ENCODE measurements at places on chromosomes 3 and 15.

DNA sequence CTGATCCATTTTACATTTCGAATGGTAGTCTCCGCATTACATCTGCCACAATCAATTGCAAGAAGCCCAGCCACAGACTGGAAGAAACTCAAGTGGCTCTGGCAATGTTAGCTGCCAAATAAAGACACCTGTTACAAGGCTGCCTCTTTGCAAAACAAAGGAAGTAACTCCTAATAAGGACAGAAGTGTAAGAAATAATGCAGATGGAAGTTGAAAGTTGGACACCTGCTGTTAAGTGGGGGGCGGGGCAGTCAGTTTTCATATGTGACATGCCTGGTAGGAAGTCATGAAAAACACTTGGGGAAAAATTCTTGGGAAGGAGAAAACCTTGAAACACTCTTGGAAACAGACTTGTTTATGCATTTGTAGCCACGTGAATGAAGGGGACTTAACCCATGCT lies 54.1 kb upstream of the ATP2C1 start:
- H3K4me1 ChIP-seq: peaks cover 21% of the 10 kb centered on the region
- H3K4me3 ChIP-seq: no peak overlapping the region
- no peaks in the 10 kb centered on the region for H3K27me3 ChIP-seq
- no peak overlapping the region for H3K27ac ChIP-seq
- H3K36me3 ChIP-seq: no peaks in the 10 kb centered on the region
- no peak for DNase-seq

DNA sequence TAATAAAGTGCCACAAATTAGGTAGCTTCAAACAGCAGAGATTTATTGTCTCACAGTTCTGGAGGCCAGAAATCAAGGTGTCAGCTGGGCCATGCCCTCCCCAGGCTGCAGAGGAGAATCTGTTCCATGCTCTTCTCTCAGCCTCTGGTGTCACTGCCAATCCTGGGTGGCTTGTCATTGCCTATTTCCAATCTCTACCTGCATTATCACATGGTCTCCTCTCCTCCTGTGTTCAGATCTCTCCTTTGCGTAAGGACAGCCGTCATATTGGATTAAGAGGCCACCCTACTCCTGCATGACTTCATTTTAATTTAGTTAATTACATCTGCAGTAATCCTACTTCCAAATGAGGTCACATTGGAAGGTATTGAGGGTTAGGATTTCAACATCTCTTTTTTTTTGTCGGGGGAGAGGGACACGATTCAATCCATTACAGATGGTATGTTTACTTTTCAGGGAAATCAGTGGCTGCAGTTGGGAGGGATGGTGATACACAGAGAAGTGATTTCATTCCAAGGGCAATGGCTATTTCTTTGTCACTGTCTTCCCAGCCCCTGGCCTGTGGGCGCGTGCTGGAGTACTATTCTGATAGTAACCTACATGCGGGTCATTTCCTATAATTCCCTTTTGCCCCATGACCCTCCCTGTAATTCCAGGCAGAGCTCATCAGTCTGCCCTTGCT lies 169.4 kb downstream of the MINAR1 start:
- no peak overlapping the region for H3K4me3 ChIP-seq
- peaks cover 18% of the 10 kb centered on the region for H3K27me3 ChIP-seq
- no peaks in the 10 kb centered on the region for H3K36me3 ChIP-seq
- H3K27ac ChIP-seq: no peak overlapping the region
- no peaks in the 10 kb centered on the region for H3K4me1 ChIP-seq

- H3K27ac ChIP-seq: no peak overlapping the region
- H3K27me3 ChIP-seq: no peaks in the 10 kb centered on the region
- no peaks in the 10 kb centered on the region for H3K36me3 ChIP-seq
- H3K4me3 ChIP-seq: no peak overlapping the region
- no peak for DNase-seq
Measured at GRCh38 chr3:167872941-167873340, 137.4 kb downstream of the SERPINI1 start.

GRCh38 chr3:63968612-63969350 lies 54.5 kb downstream of the PSMD6 start:
- peak overlapping the region; percentile 42 for H3K4me3 ChIP-seq
- peak overlapping the region; percentile 13 for H3K27ac ChIP-seq
- H3K36me3 ChIP-seq: no peaks in the 10 kb centered on the region
- H3K4me1 ChIP-seq: peaks cover 89% of the 10 kb centered on the region

DNA sequence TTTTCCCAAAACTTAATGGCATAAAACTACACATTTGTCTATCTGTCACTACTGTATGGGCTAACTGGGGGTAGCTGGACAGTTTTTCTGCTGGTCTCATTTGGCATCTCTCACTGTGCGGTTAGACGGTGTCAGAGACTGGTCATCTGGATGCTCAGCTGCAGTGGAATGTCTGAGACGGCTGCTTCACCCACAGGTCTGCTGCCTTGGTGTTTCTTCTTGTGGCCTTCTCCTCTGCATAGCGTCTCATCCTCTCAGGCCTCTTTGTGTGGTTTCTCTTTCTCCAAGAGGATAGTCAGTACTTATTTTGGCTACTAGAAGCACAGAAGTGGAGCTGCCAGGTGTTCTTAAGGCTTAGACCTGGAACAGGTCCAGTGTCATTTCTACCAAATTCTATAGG lies 35.9 kb upstream of the GOLGA6L9 start:
- DNase-seq: no peak
- no peaks in the 10 kb centered on the region for H3K27me3 ChIP-seq
- no peak overlapping the region for H3K4me3 ChIP-seq
- no peak overlapping the region for H3K27ac ChIP-seq

- H3K27ac ChIP-seq: peak overlapping the region; percentile 19
- H3K4me1 ChIP-seq: peaks cover 58% of the 10 kb centered on the region
- H3K27me3 ChIP-seq: no peaks in the 10 kb centered on the region
Measured at GRCh38 chr15:40937762-40938535, 8.8 kb downstream of the DLL4 start.

- no peaks in the 10 kb centered on the region for H3K4me1 ChIP-seq
- H3K27ac ChIP-seq: no peak overlapping the region
- no peaks in the 10 kb centered on the region for H3K27me3 ChIP-seq
- H3K36me3 ChIP-seq: no peaks in the 10 kb centered on the region
- H3K4me3 ChIP-seq: no peak overlapping the region
Measured at GRCh38 chr3:147669077-147669476, 259.9 kb downstream of the ZIC1 start.

- no peaks in the 10 kb centered on the region for H3K36me3 ChIP-seq
- H3K4me1 ChIP-seq: no peaks in the 10 kb centered on the region
- no peaks in the 10 kb centered on the region for H3K27me3 ChIP-seq
- H3K4me3 ChIP-seq: no peak overlapping the region
- H3K27ac ChIP-seq: no peak overlapping the region
Measured at GRCh38 chr3:61520966-61521628, 40.3 kb upstream of the PTPRG start.

DNA sequence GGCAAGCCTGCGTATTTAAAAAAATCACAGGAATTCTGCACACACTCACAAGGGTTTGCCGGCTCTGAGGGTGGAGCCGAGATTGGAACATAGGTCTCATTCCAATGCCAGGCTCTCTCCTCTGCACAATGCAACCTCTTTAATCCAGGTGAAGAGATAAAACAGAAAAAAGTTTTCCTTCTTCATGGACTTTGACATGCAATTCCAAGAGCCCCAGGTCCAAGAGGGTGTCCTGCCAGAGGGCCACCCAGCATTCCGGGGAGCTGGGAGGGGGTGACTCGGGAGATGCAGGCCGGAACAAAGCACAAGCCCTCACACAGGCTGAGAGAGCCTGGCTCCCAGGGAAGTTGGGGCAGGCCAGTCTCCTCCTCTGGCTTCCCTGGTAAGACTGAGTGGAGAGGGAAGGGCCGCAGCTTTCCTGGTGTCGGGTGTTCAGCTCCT lies 6.7 kb upstream of the SLC12A8 start:
- H3K27me3 ChIP-seq: peaks cover 8% of the 10 kb centered on the region
- H3K36me3 ChIP-seq: no peaks in the 10 kb centered on the region
- no peak overlapping the region for H3K27ac ChIP-seq
- no peak overlapping the region for H3K4me3 ChIP-seq
- no peak for DNase-seq
- no peaks in the 10 kb centered on the region for H3K4me1 ChIP-seq

DNA sequence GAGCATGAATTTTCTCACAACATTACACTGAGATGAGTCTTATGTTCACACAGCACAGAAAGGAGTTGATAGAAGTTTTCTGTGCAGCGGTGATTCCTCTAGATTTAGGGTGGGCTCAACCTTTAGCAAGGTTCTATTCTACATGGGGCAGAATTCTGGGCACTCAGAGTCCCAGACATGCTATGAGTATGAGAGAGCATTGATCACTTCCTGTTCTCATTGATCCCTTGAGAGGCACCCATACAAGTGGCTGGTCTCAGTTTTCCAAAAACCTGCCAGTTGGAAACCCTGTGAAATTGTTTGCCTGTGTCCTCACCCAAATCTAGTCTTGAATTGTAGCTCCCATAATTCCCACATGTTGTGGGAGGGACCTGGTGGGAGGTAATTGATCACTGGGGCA lies 112.5 kb upstream of the NR2F2 start:
- peaks cover 6% of the 10 kb centered on the region for H3K4me1 ChIP-seq
- H3K36me3 ChIP-seq: no peaks in the 10 kb centered on the region
- DNase-seq: no peak
- no peak overlapping the region for H3K4me3 ChIP-seq

GRCh38 chr3:52574056-52574965 lies 37.9 kb downstream of the UQCC5 start:
- H3K4me3 ChIP-seq: no peak overlapping the region
- no peak overlapping the region for H3K27ac ChIP-seq

DNA sequence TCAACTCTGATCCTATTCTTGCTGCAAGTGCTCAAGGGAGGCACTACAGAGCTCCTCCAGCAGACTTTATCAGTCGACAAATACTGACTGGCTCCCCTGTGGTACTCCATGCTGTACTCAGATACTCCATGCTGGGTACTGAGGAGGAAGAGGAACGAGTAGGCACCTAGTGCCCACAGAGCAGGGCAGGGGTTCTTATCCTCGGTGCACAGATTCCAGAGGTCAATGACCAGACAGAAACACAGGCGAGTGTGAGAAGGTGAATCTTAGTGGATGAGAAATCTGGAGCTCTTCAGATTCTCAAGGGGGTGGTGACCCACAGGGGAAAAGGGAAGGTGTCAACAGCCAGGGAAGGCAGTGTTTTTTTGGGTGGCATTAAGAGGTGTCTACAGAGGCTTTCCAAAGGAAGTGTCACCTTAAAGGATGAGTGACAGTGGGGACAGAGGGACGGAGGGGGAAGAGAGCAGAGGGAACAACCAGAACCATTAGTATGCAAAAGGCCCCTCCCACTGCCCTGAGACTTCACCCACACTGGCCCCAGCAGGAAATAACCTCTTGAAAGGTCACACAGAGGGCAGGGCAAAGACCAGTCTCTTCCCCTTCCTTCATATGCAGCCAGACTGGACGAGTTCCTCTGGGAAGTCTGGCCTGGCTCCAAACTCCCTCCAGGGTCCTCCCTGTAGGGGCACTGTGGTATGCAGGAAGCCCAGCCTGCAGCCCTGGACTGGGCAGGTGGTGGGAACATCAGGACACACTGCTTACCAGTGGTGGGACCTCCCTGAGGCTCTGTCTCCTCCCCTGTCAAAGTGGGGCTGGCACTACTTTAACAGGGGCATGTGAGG lies 27.5 kb downstream of the CCDC12 start:
- H3K36me3 ChIP-seq: no peaks in the 10 kb centered on the region
- no peak for DNase-seq
- peaks cover 87% of the 10 kb centered on the region for H3K4me1 ChIP-seq
- H3K27ac ChIP-seq: peak overlapping the region; percentile 91
- no peak overlapping the region for H3K4me3 ChIP-seq
- no peaks in the 10 kb centered on the region for H3K27me3 ChIP-seq

DNA sequence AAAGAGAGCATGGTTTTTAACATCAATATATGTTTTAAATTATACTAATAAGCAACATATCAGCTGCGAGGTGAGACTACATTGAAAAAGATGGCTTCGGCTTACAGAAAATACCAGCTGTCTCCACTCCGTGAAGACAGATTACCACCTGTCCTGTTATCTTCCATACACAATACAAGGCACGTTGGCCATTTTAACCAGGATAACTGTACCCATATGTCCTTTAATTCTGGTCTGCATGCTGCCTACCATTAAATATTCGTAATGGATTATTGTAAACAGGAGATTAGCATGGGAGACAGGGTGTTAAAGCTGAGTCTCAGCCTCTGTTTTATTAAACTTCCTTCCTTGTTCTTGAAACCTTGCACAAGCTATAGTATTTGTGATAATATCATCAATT lies 855.5 kb downstream of the ROBO1 start:
- DNase-seq: no peak
- H3K4me3 ChIP-seq: no peak overlapping the region
- H3K4me1 ChIP-seq: no peaks in the 10 kb centered on the region
- no peaks in the 10 kb centered on the region for H3K36me3 ChIP-seq

- no peak for DNase-seq
- H3K27ac ChIP-seq: no peak overlapping the region
- H3K4me1 ChIP-seq: no peaks in the 10 kb centered on the region
- H3K4me3 ChIP-seq: no peak overlapping the region
Measured at GRCh38 chr3:138241061-138241460, 54.0 kb downstream of the ARMC8 start.

All from esophagus squamous epithelium (tissue), 5 donors.